ENCODE measurements at places on chromosomes 7 and 10. TPM values are rescaled to one million over a fixed set of nuclear protein-coding genes. Genes with fewer than 3 reads are reported as not detected.

DNA sequence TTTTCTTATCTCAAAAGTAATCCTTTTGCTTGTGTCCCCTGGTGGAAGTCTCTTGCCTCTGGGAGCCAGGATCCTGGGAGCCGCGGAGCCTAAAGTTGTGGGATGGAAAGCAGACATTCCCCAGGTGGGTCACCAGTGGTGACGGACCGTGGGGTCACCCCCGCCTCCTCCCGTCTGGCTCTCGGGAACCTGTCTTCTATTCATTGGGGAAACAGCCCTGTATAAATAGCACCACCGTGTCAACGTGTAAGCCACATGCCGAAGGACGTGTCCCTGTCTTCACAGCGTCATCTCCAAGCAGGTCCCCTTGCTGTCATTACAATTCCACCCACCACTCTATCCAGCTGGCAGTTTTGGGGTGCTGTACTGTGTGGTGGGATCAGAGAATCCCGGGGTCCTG, 87.5 kb downstream of the ELFN1 start:
- DNase-seq: no peak
- no peaks in the 10 kb centered on the region for H3K27me3 ChIP-seq
- H3K36me3 ChIP-seq: no peaks in the 10 kb centered on the region
- no peak overlapping the region for H3K27ac ChIP-seq
- no peak overlapping the region for H3K4me3 ChIP-seq

The SCART1 gene
- 0.36 TPM for total RNA-seq

The RSPH10B2 gene
- not detected for total RNA-seq

GRCh38 chr7:88075216-88075615, 141.2 kb downstream of the ADAM22 start:
- H3K27me3 ChIP-seq: no peaks in the 10 kb centered on the region
- H3K36me3 ChIP-seq: no peaks in the 10 kb centered on the region
- no peak overlapping the region for H3K4me3 ChIP-seq
- no peak for DNase-seq
- no peaks in the 10 kb centered on the region for H3K4me1 ChIP-seq

GRCh38 chr10:87752566-87752965, 65.5 kb downstream of the ATAD1 start:
- H3K4me3 ChIP-seq: no peak overlapping the region
- peaks cover 6% of the 10 kb centered on the region for H3K4me1 ChIP-seq
- DNase-seq: no peak
- no peaks in the 10 kb centered on the region for H3K27me3 ChIP-seq
- no peak overlapping the region for H3K27ac ChIP-seq
- peaks cover 51% of the 10 kb centered on the region for H3K36me3 ChIP-seq

The TRIM50 gene
- 0.33 TPM for total RNA-seq

The PCBD1 gene
- total RNA-seq: 123 TPM

DNA sequence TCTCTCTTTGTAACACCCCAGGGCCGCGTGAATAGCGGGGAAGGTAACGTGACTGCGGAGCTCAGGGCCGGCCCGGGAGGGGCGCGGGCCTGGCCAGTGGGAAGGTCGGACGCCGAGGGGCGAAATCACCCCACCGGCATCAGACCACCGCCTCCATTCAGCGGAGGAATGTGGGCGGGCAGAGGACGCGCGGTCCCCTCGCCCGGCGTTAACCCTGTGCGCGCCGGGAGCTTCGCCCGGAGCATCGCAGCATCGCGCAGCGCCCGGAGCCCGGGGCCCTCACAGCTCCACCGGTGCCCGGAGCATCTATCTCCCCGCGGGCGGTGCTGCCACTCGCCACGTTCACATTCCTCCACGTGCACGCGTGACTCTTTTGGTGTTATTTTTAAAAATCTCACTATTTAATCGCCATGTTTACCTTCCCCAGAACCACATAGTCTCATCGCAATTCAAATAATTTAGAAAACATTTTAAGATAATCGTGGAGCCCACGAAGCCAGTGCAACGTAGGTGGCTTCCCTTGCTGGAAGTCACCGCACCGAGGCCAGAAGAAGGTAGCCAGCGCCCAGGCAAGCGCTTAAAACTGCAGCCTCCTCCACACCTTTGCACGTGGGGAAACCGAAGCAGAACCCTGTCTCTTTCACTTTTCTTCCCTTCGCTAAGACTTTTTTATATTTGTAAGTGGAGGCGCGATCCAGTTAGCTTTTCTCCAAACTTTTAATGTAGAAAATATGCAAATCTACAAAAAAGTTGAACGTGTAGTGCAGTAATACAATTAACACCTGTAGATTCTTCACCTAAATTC, 21.8 kb downstream of the FGFBP3 start:
- H3K4me1 ChIP-seq: peaks cover 33% of the 10 kb centered on the region
- peaks cover 26% of the 10 kb centered on the region for H3K27me3 ChIP-seq
- peak overlapping the region; percentile 70 for H3K4me3 ChIP-seq
- H3K27ac ChIP-seq: no peak overlapping the region
- H3K36me3 ChIP-seq: no peaks in the 10 kb centered on the region
- no peak for DNase-seq

DNA sequence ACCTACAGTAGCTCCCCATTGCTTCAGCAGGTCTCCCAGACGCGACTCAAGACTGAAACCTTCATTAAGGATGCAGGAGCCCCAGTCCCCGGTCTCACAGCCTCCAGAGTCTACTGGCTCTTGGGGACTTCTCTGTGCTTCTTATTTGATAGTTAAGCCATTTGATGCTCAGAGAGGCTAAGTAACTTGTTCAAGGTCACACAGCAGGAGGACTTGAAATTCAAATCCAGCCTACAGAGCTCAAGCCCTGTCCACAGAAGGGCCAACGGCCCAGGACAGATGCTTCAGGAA, 21.2 kb upstream of the ZMIZ1 start:
- no peaks in the 10 kb centered on the region for H3K27me3 ChIP-seq
- peaks cover 17% of the 10 kb centered on the region for H3K4me1 ChIP-seq
- DNase-seq: peak; percentile 0
- no peak overlapping the region for H3K4me3 ChIP-seq

The VAX1 gene
- total RNA-seq: not detected

The PTF1A gene
- not detected for total RNA-seq

- peaks cover 3% of the 10 kb centered on the region for H3K4me1 ChIP-seq
- H3K36me3 ChIP-seq: no peaks in the 10 kb centered on the region
- H3K4me3 ChIP-seq: no peak overlapping the region
- DNase-seq: no peak
- H3K27ac ChIP-seq: no peak overlapping the region
These were observed 359.6 kb upstream of the MEOX2 start for GRCh38 chr7:16046041-16046440.

The IFIT2 gene
- 4.5 TPM for total RNA-seq

GRCh38 chr7:26318921-26319320, 27.3 kb downstream of the SNX10 start:
- no peak for DNase-seq
- H3K4me1 ChIP-seq: no peaks in the 10 kb centered on the region
- H3K27ac ChIP-seq: no peak overlapping the region
- H3K27me3 ChIP-seq: no peaks in the 10 kb centered on the region
- no peak overlapping the region for H3K4me3 ChIP-seq

DNA sequence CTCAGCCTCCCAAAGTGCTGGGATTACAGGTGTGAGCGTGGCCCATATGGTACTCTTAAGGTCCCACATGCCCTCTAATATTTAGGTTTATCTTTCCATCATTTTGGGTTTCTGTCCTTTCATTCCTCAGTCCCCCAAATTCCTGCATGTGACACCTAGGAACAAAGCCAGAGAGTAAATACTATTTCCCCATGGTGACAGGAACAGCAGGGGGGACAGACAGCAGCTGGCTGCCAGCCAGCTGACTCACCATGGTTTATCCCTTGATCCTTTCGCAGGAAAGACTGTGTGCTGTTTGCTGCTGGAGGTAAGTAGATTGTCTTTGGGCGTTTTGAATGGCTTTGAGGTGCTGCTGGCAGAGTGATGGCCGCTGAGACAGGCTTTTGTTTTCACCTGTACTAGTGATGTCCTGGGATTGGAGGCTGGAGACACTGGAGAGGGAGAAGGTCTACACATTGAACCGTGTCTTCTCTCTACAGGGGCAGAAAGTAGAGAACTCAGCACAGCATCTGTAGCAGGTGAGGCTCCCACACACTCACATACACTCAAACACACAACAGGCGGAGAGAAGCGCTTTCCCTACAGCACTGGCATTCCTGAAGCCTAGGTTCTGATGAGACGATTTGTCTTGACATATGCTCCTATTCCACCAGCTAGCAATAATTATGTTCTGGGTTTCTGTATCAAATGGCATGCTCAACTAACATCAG, 83.7 kb upstream of the EFCAB10 start:
- H3K27me3 ChIP-seq: no peaks in the 10 kb centered on the region
- H3K4me3 ChIP-seq: no peak overlapping the region
- H3K36me3 ChIP-seq: peaks cover 29% of the 10 kb centered on the region
- H3K4me1 ChIP-seq: no peaks in the 10 kb centered on the region

GRCh38 chr10:77311186-77311585, 326.4 kb downstream of the KCNMA1 start:
- H3K4me1 ChIP-seq: no peaks in the 10 kb centered on the region
- H3K27me3 ChIP-seq: peaks cover 75% of the 10 kb centered on the region
- H3K36me3 ChIP-seq: no peaks in the 10 kb centered on the region
- DNase-seq: no peak
- no peak overlapping the region for H3K27ac ChIP-seq

The ATAD1 gene
- total RNA-seq: 93.2 TPM

The THSD7A gene
- 1.6 TPM for total RNA-seq

The PCDH15 gene
- total RNA-seq: 0.19 TPM

- no peaks in the 10 kb centered on the region for H3K36me3 ChIP-seq
- no peak overlapping the region for H3K4me3 ChIP-seq
- peaks cover 71% of the 10 kb centered on the region for H3K4me1 ChIP-seq
- peak overlapping the region; percentile 25 for H3K27ac ChIP-seq
These were observed 66.3 kb downstream of the CYTH3 start for GRCh38 chr7:6205971-6206660.

GRCh38 chr10:46523119-46523961, 33.1 kb downstream of the GPRIN2 start:
- H3K27me3 ChIP-seq: peaks cover 49% of the 10 kb centered on the region
- peak; percentile 19 for DNase-seq
- H3K4me3 ChIP-seq: no peak overlapping the region
- H3K4me1 ChIP-seq: peaks cover 7% of the 10 kb centered on the region
- H3K27ac ChIP-seq: no peak overlapping the region

DNA sequence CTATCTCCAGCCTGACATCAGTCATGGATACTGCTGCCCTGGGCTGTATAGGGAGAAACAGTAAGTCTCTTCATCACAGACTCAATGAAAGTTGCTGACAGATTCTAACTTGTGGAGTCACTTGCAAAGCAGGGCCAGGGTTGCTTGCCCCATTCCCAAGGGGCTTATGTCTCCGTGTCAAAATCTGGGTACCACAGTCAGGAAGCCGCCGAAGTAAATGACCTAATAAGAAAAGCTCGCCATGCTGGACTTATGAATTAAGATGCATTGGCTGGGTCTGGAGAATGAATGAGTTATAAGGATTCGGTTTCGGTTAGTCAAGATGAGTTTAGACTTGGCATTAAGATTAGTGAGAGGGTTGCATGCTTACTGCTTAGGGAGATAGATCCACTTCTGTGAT, 10.8 kb upstream of the OR6V1 start:
- no peaks in the 10 kb centered on the region for H3K27me3 ChIP-seq
- H3K27ac ChIP-seq: no peak overlapping the region
- H3K4me3 ChIP-seq: no peak overlapping the region
- H3K36me3 ChIP-seq: no peaks in the 10 kb centered on the region

GRCh38 chr7:47428768-47429472, 153.0 kb downstream of the TNS3 start:
- DNase-seq: no peak
- H3K27ac ChIP-seq: no peak overlapping the region
- peaks cover 13% of the 10 kb centered on the region for H3K36me3 ChIP-seq
- no peaks in the 10 kb centered on the region for H3K27me3 ChIP-seq

DNA sequence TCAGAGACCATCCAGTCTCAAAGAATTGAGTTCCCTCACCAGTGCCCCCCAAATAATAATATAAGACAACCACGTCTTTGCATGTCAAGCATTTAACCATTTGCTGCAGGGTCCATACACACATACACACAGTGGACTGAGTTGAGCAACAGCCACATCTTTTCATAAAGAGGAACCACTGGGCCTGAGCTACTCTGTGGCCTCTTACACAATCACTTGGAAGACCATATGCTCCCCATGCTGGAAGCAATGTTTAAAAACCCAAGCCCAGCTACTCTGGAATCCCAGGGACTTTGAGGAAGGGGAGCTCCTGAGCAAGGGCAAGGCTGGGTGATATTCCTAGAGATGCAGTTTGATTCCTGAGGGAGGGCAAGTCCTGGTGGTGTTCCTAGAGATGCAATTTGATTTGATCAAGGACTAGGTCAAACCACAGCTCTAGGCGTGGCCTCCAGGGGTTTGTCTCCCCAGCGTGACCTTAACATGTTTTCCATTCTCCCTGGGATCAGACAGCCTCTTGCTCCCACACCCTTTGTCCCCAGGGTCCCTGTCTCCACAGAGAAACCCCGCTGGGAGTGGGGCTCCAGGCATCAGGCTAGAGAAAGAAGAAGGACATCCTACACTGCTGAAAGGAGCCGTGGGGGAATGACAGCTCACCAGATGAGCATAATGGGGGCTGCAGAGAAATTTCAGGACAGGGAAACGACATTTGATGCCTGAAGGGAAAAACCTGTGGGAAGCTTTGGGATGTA, 376.2 kb upstream of the MGMT start:
- no peaks in the 10 kb centered on the region for H3K27me3 ChIP-seq
- no peak overlapping the region for H3K27ac ChIP-seq
- no peak for DNase-seq
- H3K36me3 ChIP-seq: no peaks in the 10 kb centered on the region

The TACR2 gene
- not detected for total RNA-seq

DNA sequence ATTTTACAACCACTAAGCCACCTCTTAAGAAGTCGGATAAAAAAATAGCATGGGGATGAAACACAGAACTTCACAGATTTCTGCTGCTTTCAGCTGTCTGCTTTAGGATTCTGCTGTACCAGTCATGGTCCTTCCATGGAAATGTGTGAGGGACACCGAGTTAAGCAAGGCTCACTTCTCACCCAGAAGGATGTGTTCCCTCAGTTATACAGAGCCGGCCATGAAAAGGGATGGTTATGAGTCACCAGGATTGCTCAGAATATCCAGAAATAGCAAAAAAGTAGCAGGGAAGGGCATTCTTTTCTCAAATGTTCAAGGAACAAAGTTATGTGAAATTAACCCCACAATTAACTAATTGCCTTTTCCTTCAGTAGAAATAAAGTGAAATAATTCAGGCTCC, 124.4 kb downstream of the AMPH start:
- H3K4me1 ChIP-seq: no peaks in the 10 kb centered on the region
- H3K27me3 ChIP-seq: no peaks in the 10 kb centered on the region
- DNase-seq: no peak
- H3K36me3 ChIP-seq: no peaks in the 10 kb centered on the region
- H3K27ac ChIP-seq: no peak overlapping the region

DNA sequence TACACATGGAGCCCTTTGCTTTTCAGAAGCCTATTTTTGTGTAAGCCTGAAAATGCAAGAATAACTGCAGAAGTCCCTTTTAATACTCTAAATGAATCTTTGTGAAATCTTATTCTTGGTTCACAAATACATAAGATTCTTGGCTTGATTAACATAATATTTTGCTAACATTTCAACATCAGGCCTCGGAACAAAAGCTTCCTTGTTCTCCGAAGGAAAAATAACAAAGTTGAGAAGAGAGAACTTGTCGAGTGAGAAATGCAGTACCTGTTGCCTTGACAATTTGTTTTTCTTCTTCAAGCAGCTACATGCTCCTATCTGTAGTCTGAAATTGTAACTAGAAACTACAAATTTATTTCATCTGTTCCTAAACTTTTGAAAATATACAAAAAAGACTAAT, 8.5 kb downstream of the NT5C2 start:
- H3K36me3 ChIP-seq: peaks cover 14% of the 10 kb centered on the region
- H3K27me3 ChIP-seq: no peaks in the 10 kb centered on the region
- H3K4me3 ChIP-seq: no peak overlapping the region
- peak overlapping the region; percentile 46 for H3K27ac ChIP-seq
- no peak for DNase-seq

GRCh38 chr10:65313406-65313805, 1612.4 kb upstream of the LRRTM3 start:
- no peaks in the 10 kb centered on the region for H3K4me1 ChIP-seq
- no peaks in the 10 kb centered on the region for H3K27me3 ChIP-seq
- no peaks in the 10 kb centered on the region for H3K36me3 ChIP-seq
- H3K4me3 ChIP-seq: no peak overlapping the region
